ENCODE measurements at places on chromosomes 16 and 17.

GRCh38 chr17:59511726-59512125 is 53.7 kb upstream of the DHX40 start:
- DNase-seq = no peak

DNA sequence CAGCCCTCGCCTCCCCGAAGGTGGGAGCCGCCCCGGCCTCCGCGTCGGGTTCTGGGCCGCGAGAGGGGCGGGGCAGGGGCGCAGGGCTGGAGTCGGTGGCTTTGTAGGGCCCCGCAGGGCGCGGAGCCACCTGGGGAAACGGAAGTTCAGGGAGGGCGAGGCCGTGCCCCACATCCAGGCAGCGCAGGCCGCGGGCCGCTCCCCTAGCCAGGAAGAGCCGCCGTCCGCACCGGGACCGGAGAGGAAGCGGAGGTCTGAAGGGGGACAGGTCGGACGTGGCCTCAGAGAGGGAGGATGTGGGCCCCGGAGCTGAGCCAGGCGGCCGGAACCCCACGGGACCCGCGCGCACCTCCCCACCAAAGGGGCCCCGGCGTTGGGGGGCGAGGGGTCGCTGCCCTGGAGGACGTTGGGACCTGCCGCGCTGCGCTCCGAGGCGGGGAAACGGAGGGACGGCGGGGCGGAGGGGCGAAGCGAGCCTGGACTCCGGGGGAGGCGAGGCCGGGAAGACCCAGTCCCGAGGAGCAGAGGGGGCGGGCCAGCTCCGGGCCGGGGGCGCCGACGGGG is 482 bp upstream of the SLC16A3 start:
- DNase-seq = no peak

- no peak for DNase-seq
These were observed 1.8 kb downstream of the NOXO1 start for GRCh38 chr16:1979271-1980029.

- no peak for DNase-seq
These were observed 215.5 kb downstream of the MRTFB start for GRCh38 chr16:14286368-14287230.

GRCh38 chr17:6830383-6830986 is 1.0 kb downstream of the TEKT1 start:
- DNase-seq = no peak

GRCh38 chr16:88292007-88292970 is 90.5 kb upstream of the ZNF469 start:
- no peak for DNase-seq

- no peak for DNase-seq
These were observed 17.5 kb downstream of the USP6 start for GRCh38 chr17:5133311-5133710.

- DNase-seq = no peak
These were observed 22.8 kb downstream of the ANKFN1 start for GRCh38 chr17:56176091-56176490.

GRCh38 chr16:81740169-81740568 is 38.9 kb upstream of the PLCG2 start:
- no peak for DNase-seq

DNA sequence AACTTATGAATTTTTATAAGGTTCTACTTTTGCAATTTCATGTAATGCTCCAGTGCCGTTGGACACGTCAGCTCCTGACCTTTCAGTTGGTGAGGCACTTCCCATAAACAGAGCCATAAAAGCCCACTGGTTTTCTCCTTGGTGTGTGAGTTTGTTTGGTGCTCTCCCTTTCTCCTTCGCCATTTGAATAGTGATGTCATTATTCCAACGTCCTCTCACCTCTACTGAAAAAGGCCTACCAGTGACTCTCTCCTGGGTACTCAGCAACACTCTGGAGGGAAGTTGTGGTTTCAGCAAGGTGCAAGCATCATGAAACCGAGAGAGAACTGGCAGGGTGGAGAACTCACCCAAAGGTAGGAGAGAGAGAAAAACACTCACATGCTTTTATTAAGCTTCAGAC is 29.6 kb upstream of the HNF1B start:
- DNase-seq = no peak

- no peak for DNase-seq
These were observed 14.5 kb downstream of the ACACA start for GRCh38 chr17:37392024-37392590.

GRCh38 chr17:6328279-6328678 is 106.6 kb downstream of the AIPL1 start:
- no peak for DNase-seq

DNA sequence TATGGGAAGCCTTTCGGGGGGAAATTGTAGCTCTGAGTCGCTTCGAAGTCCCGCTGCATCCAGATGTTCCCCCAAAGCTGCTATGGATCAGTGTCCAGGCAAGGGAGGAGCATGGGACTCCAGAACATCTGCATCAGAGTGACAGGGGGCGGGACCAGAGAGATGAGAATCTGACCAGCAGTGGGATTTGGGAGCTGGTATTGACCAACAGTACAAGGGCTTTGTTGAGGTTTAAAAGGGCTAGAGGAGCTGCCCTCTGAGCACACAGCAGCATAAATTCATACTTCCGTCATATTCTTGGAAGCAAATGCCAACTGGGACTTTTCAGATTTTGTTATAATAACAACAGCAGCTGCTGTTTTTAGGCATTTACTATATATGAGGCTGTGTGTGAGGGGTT is 10.6 kb downstream of the RBFOX1 start:
- DNase-seq = no peak

DNA sequence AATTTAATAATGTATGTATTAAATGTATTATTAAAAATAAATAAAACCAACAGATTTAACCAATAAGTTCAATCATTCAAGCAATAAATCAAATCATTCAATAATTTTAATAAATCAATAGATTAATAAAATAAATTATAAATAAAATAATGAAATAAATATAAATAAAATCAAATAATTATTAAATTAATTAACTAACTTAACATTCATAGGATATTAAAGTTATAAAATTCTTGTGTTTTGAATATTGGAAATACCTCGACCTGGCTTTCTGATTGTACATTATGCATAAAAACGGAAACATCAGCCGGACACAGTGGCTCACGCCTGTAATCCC is 182.2 kb downstream of the BANP start:
- no peak for DNase-seq

DNA sequence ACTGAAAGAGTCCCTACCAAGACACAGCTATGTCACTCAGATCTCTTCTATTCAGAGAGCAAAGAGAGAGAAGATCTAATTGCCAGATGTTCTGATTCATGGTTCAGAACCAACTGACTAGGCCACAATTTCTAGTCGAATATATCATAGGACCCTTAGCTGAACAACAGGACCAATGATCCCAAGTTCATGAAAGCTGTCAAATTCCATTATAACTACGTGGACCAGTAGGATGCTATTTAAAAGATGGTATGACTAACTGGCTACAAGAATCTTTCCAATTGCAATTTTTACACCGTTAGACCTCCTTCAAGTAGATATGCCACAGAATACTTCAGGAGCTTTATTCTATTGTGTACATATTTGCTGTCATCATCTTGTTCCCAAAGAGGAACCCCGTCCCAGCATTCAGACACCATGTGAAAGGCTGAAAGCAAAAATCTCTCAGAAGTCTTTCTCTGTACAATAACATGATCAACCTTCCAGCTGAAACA is 26.0 kb downstream of the DCUN1D3 start:
- no peak for DNase-seq

DNA sequence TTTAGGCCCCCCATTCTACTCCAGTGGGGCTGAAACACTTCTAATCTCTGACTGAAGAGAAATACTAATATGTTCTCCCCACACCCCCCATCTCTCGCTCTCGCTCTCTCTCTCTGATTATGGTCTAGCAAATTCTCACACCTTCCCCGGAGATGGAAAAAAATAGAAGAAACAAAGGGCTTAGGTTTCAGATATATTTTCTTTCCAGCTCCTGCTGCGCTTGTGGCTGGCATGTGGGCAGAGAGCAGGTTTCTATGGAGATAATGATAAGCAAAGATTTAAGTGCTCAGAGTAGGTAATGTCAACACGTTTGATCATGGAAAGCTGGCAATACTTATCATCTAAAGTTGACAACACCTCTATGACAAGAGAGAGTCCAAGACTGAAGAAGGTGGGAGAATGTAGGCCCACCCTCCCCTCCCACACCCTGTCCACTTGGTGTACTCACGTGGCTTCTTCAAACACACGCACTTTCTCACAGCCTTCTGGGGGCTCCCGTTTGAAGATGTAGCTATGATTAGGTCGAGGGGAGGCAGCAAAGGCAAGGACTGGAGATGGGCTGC is 8.0 kb upstream of the SLC35B1 start:
- no peak for DNase-seq

GRCh38 chr17:44390250-44390870 is 911 bp upstream of the ITGA2B start:
- no peak for DNase-seq

GRCh38 chr16:88847654-88848053 is 9.1 kb downstream of the GALNS start:
- no peak for DNase-seq

- no peak for DNase-seq
These were observed 271.5 kb downstream of the SOX9 start for GRCh38 chr17:72392056-72393010.

All from anterior cingulate cortex (tissue), 58 donors.